ENCODE measurements at places on chromosomes 7 and 10.

DNA sequence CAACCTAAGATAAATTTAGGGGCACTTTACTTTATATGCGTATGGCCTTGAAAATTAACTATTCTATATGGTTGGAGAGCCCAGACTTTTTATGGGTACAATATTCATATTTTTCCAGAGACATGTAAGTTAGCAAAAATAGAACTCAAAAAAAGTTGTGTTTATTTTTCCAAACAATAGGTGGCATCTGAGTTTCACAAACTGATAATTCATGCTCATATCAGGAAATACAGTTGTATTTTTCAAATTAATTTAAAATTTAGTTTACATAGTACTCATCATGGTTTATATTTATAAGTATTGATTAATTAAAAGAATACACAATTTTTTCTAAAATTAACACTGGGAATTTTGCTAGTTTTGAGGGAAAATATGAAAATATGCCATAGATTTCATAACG lies 34.6 kb downstream of the ANKRD7 start:
- no peak for DNase-seq

DNA sequence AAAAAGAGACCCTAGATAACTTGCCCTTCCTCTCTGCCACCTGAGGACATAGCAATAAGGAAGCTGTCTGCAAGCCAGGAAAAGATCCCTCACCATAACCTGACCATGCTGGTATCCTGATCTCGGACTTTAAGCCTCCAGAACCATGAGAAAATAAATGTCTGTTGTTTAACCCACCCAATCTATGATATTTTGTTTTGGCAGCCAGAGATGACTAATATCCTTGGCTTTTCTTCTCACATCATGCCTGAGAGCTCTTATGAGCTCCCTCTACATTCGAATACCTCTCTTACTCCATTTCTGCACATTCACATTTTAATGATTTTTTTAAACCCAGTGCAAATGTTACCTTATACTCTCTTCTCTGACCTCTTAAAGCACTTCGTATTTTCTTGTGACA lies 214.0 kb upstream of the CHRM2 start:
- no peak for DNase-seq

- no peak for DNase-seq
These were observed 6.8 kb upstream of the NFE2L3 start for GRCh38 chr7:26145238-26145637.

- DNase-seq = no peak
These were observed 48.0 kb downstream of the HTRA1 start for GRCh38 chr10:122509323-122509722.
